ENCODE measurements at places on chromosomes 5 and 9.

- no peak for DNase-seq
Observed at GRCh38 chr5:16834029-16834428, 102.1 kb downstream of the MYO10 start.

GRCh38 chr9:4315582-4316215, 15.8 kb upstream of the GLIS3 start:
- peak; percentile 64 for DNase-seq

DNA sequence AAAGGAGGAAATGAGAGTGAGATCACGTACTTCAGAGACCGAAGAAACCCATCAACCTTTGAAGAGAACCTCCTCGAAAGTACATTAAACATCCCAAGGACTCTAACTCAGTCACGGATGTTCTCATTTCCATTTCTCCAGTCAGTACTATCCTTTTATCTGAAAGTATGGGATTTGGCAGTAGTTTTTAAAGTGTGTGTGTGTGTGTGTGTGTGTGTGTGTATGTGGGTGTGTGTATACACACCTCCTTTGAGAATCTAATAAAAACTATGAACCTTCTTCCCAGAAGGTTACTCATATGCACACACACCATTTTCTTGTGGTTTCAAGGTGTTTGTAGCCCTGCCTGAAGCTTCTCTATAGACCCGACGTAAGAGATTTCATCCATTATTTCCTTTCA, 53.9 kb downstream of the PRDM6 start:
- DNase-seq = no peak

GRCh38 chr5:157196045-157196444, 15.4 kb downstream of the ITK start:
- DNase-seq = no peak

DNA sequence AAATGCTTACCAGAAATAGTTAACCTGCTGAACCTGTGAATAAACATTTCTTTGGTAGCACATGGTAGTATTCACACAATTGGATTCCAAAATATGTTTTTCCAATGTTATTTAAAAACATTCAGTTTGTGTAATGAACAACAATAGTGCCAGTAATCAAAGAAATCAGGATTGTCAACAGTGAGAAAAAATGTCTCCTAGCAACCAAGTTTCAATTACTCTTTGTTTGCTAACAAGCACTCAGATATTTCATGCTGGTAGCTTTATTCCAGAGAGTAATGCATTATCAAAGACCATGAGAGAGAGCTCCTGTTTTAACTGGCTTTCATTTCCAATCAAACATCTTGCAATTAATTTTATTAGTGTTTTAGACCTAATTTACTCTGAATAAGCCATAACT, 768.1 kb upstream of the GRAMD2B start:
- no peak for DNase-seq

DNA sequence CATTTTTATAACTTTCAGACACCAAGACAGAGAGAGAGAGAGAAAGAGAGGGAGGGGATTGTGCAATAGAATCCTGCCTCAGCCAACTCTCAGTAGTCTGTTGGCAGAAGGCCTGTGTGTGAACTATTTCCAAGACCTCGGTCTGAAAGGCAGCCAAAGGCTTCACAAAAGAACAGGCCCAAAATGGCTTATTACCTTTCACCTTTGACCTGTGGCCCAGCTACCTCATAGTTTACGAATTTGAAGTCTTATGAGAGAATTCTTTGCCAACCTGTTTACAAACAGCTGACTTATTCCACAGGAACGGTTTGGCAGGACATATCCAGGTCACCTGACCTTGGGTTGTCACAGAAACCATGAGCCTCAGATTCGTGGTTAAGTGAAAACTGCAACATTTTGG, 48.6 kb downstream of the NR2F1-AS1 start:
- no peak for DNase-seq

DNA sequence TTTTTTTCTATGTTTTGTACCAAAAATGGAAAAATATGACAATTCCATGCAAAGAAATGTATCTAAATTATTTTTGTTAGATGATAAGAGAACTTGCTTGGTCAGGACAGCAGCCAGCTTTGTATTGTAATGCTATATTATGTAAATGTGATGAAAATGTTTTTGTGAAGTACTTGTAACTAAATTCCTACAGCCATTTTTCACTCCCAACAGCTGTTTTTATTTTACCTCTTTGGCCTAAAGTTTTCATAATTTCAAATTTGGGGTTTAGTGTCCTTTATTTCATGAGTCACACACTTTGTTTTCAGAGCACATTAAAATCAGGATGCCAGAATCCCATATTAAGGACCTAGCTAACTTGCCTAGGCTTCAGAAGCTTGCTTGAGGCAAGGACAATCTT, 64.1 kb downstream of the WDR41 start:
- no peak for DNase-seq

DNA sequence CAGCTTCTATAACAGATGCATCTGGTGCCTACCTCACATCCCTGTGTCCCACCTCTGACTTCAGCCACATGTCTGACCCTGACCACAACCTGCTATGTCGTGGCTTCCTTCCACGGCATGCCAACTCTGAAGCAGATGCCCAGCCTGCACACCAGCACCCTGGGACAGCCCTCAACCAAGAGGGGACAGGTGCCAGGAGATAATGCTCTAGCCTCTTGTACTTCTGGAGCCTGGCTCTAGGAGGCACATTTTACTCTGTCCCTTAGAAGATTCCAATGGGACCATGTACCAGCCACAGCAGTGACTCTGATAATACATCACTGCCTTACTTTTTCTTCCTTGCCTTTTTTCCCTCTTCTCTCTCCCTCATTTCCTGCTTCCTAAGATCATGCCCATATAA, 51.4 kb downstream of the EBF1 start:
- no peak for DNase-seq

- DNase-seq = no peak
Observed at GRCh38 chr5:107011605-107012004, 659.1 kb downstream of the EFNA5 start.

DNA sequence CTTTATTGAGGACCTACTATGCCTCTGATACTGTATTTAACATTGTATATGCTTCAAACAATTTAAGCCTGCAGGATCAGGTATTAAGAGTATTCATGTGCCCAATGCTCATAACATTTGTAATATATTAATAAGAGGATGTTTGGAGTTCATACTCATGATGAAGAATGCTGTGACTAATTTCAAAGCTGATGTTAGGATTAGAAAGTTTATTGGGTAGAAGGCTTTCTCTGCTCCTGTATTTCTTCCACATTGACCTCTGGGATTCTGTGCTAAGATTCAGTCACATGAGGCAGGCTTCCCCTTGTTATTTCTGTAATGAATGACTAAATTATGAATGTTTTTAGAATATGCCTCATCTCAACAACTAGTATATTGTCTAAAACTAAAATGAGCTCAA, 456.4 kb downstream of the NFIB start:
- no peak for DNase-seq

GRCh38 chr9:82331079-82331478, 342.5 kb downstream of the SPATA31D1 start:
- no peak for DNase-seq

DNA sequence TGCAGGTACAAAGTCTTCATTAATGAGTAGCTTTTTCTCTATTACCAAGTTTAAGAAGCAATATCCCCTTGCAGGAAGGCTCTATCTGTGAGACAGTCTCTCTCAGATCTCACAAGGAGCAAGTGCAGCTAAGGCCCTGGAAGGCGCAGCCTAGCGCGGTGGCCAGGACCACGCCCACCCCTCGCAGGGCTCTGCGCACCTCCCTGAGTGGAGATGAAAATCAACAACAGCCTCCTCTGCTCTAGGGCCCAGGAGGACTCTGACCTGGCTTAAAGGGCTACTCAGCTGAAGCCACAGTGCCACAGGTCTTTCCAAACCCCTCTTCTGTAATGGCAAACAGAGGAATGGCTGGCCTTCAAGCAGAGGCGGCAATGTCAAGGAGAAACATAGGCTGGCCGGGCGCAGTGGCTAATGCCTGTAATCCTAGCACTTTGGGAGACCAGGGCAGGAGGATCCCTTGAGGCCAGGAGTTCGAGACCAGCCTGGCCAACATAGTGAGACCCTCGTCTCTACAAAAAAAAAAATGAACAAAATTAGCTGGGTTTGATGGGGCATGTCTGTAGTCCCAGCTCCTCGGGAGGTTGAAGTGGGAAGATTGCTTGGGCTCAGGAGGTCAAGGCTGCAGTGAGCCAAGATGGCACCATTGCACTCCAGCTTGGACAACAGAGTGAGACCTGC, 11.9 kb downstream of the SEC16A start:
- DNase-seq = no peak

DNA sequence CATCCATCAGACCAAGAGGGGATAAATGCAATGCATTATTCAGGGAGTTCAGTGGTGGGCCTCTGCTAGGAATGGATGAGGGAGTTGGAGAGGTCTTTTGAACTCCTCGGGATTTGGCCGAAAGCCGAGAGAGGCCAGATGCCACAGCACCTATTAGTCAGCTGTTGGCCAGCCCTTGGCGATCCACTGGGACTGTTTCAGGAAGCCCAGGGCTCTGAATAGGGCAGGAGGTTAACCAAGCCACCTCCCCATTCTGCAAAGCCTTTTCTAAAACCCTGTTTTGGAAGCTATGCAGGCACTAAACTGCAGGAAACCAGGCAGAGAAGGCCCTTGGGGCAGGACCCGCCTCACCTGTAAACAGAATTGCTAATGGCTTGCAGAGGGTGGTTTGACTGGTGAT, 37.8 kb downstream of the ASTN2 start:
- no peak for DNase-seq

Measured in activated T-cell treated with anti-CD3 and anti-CD28 coated beads for 4 hours (primary cell).